ENCODE measurements at places on chromosomes 2 and 18. TPM values are rescaled to one million over a fixed set of nuclear protein-coding genes. Genes with fewer than 3 reads are reported as not detected.
A peak's percentile ranks its signal among the peaks of the same experiment; 100 is the strongest.

MRO gene
- total RNA-seq, result 0.21 TPM

PDCD1 gene
- 0.35 TPM for total RNA-seq

GRCh38 chr2:102251042-102251848 lies 60.1 kb upstream of the IL1RL1 start:
- peak; percentile 81 for DNase-seq

- DNase-seq, result no peak
These were observed 209.2 kb upstream of the STON1 start for GRCh38 chr2:48320742-48321141.

- DNase-seq, result no peak
These were observed 129.3 kb upstream of the REV1 start for GRCh38 chr2:99619151-99619550.

All from colonic mucosa (tissue), 4 donors.